Right kidney (tissue), 9 donors: ENCODE measurements at places on chromosomes 1 and 21.

DNA sequence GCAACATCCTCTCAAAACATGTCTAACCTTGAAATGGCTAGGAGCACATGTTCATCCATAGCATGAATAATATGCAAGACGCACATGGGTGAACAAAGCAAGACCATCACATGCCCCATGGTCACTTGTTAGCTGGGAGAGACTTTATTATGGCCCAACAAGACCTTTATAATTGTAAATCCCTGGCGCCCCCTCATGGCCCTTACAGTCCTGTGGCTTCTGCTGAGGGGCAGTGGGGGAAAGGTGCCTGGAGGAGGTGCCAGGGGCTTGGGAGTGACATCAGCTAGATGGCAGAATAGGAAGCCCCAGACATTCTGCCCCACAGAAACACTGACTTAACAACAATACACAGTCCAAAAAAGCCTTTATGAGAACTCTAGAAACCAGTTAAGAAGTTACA lies 51.7 kb downstream of the CSMD2 start:
- DNase-seq: no peak

DNA sequence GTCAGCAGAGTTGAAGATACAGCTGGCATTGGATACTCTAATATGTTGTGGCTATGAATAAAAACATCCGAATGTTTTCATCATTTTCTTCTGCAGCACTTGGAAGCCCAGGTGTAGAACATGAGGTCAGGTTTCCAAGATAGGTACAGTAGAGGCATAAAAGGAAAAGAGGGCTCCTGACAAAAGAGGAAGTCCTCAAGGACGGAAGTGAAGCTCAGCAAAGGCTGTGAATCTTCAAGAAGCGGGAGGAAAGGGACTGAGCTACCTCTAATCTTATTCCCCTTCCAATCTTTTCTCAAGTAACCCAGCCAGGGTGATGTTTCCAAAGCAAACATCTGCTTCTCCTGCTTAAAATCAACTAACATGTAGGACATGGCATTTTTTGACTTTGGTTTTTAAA lies 4.4 kb upstream of the PIK3C2B start:
- no peak for DNase-seq

DNA sequence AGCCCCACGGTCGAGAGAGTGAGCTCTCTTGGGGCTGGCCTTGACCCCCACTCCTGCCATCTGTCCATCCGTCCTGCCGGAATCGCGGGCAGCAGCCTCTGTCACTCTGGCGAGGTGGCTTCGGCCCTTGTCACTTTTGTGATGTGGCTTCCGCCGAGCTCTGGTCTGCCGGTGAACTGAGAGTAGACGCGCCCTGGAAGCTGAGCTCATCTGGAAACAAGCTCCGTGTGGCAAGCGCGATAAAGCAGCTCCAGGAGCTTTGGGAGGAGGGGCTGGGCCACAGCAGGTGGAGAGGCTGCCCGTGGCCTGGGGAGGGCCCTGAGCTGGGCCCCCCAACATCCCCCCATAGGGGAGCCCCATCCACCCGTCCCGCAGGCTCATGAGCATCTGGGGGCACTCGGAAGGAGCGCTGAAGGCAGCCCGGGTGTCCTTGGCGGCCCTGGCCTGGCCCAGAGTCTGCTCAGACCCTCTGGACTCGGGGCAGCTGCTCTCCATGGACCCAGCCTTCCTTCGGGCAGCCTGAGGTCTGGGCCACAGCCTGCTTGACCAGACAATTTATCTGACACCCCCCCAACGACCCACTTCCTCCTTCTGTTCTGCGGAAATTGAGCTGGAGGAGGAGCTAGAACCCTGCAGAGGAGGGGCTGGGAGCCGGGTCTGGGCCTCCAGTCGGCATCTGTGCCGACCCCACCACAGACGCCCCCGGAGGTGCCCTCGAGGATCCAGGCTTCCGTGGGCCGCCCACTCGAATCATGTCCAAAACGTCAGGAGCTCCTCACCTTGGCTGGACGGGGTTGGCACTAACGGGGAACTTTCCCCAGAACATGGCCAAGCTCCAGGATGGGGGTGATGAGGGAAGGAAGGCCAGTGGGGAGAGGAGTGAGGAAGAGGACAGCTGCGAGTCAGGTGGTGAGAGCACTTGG lies 59.1 kb downstream of the SLC19A1 start:
- no peak for DNase-seq

DNA sequence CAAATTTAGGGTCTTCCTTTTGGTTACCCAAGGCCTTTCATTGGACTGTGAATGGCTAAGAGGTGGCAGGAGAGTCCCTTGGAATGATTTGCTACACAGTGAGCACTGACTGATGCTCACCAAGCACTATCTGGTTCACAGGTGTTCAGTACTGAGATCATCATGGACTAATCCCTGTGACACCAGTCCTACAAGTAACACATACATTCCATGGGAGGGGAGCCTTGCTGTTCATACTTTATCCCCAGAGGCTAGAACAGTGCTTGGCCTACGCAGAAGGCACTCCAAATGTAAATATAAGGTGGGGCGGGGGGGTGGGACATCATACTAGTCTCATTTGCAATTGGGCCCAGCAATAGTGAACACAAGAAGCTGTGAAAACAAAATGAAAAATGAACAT lies 20.5 kb upstream of the TMEM200B start:
- no peak for DNase-seq

GRCh38 chr1:56516539-56517252 lies 62.7 kb downstream of the PLPP3 start:
- no peak for DNase-seq

GRCh38 chr1:208357644-208358507 lies 113.7 kb upstream of the PLXNA2 start:
- no peak for DNase-seq

- DNase-seq: no peak
These were observed 17.6 kb upstream of the IFI6 start for GRCh38 chr1:27689423-27690173.

DNA sequence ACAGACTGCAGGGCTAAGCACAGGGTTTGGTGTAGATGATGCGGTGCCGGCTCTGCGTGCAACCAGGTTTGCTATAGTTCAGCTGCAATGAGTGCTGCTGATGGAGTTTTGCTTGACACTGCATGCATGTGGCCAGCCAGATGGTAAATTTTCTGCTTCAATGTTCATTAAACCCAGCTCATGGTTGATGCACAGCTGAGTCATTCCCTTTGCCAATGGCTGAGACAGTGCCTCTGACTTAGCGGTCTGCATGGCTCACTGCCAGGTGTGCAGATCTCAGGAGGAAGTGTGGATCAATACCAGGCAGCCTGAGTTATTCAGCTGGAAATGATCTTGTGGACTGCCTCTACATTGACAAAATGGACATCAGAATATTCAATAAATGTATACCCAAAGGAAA lies 172.7 kb upstream of the ZP4 start:
- no peak for DNase-seq

DNA sequence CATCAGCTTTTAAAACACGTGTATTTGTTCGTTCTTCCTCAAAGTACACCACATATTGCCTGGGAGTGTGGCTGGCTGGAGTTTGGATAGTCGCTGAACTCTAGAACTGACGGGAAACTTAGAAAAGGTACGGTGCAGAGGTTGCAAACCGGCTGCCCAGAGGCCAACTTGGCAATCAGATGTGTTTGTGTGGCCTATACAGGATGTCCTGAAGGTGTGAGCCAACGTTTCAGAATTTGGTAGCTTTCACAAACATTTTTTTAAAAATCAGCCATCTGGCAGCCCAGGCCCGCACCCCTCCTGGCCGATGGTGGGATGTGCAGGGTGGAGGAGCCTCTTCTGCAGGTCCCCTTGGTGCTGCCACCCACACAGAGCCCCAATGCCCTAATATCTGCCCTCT lies 73.6 kb upstream of the SLC25A33 start:
- no peak for DNase-seq

DNA sequence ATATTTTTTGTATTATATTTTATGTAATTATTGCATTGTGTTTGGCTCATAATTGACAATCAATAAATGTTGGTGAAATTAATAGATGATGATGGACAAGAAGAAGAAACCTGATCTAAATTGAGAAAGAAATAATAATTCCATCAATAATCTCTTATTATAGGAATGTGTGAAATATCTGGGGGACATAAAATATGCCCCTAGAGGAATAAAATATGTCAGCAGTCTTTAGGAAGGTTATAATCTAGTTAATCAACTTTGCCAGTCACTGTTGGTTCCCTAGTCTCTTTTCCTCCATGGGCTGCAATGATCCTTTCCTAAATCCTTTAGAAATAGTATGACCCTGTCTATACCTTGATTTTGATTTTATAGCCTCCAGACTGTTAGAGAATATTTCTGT lies 549.7 kb upstream of the ADGRL4 start:
- DNase-seq: no peak

DNA sequence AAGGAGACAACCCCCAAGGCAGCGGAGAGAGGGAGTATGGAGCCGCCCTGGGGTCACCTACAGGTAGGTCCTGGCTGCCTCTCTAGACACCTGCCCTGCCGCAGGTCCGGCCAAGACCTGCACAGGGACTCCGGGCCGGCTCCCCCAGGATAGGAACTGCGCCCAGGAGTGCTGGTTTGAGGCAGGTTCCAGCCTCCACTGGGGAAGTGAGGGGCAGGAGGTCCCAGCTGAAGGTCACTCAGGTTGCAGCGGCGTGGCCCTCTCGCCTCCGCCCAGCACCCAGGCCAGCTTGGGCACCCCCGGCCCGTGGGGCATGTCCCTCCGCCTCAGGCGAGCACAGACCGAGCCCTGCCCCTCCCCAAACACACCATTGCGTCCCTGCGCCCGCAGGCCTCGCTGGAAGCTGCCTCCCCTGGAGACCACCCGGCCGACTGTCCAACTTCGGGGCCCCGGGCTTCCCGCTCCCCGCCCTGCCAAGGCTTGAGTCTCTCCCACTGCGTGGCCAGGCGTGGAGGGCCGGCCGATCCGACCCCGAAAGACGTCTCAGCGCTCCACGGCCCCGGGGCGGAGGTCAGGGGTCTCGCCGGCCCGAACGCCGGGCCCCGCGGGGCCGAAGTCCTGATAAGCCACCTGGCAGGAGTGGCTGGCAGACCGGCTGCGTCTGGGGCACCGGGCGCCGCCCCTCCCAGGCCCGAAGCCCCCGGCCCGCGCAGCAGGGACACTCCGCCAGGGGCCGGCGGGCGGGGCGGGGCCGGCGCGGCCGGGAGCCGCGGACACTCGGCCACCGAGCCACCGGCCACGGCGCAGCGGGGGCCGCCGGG lies 1.4 kb upstream of the SKI start:
- no peak for DNase-seq

DNA sequence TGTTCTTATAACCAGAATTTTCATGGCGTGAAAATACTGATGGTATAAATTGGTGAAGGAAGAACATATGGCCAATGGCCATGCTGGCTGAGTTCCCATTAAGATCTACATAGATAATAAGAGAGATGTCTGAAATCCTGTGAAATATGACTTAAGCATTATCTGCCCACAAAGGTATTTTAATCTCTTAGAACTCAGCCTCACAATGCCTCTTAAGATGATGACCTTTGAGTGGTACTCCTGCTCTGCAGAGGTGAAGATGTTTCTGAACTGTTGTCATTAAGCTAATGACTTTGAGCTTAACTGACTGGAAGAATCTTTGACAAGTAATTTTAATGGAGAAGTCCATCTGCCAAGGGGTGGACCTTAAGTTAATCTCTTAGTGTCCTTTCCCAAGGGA lies 148.7 kb downstream of the ZNF326 start:
- DNase-seq: no peak

GRCh38 chr1:94286864-94287437 lies 49.6 kb upstream of the ARHGAP29 start:
- DNase-seq: no peak

- DNase-seq: no peak
These were observed 369.6 kb upstream of the ADGRL2 start for GRCh38 chr1:81430955-81431623.

GRCh38 chr1:75134647-75135572 lies 722 bp downstream of the LHX8 start:
- DNase-seq: peak; percentile 79

DNA sequence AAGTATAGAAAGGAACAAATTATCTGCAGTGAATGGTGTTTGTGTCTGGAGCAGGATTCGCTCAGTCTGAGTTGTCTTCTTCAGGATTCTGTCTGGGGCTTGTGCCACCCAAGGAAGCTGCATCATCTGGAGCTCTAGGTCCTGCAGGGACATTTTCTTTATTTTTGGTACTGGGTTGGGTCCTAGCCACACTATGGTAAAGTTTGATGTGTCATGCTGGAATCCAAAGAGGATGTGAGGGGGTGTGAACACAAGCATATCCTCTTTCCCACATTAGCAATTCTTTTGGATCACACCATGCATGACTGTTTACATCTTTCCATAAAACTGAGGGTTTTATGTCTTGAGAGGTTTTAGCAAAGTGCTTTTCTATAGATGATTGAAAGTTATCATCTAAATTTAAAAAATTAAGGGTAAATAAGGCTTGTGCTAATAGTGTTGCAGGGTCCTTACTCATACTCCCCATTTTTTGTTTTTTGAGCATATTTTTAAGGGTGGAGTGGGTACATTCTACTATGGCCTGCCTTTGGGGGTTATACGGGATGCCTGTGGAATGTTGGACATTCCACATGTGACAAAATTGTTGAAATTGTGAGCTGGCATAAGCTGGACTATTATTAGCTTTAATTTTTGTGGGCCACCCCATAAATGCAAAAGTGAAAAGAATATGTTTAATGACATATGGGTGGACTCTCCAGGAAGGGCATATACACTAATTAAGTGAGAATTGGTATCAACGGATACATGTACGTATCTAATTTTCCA lies 152.0 kb upstream of the HMCN1 start:
- no peak for DNase-seq

GRCh38 chr1:1373815-1374588 lies 1.0 kb downstream of the AURKAIP1 start:
- peak; percentile 19 for DNase-seq

GRCh38 chr1:36380143-36380619 lies 5.5 kb downstream of the STK40 start:
- DNase-seq: no peak

DNA sequence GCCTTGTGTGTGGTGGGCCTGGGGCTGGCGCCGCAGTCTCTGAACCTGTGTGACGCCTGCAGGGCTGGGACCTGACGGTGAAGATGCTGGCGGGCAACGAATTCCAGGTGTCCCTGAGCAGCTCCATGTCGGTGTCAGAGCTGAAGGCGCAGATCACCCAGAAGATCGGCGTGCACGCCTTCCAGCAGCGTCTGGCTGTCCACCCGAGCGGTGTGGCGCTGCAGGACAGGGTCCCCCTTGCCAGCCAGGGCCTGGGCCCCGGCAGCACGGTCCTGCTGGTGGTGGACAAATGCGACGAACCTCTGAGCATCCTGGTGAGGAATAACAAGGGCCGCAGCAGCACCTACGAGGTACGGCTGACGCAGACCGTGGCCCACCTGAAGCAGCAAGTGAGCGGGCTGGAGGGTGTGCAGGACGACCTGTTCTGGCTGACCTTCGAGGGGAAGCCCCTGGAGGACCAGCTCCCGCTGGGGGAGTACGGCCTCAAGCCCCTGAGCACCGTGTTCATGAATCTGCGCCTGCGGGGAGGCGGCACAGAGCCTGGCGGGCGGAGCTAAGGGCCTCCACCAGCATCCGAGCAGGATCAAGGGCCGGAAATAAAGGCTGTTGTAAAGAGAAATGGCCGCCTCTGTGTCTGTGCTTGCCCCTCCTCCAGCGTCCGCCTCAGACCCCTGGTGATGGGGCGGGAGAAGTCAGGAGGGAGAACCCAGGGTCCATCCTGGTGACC lies 788 bp downstream of the ISG15 start:
- DNase-seq: peak; percentile 45

- no peak for DNase-seq
These were observed 211.1 kb downstream of the ROR1 start for GRCh38 chr1:63984930-63985290.
